Mucosa of gallbladder (tissue), 1 donor: ENCODE measurements at places on chromosomes 2 and 18. TPM values are rescaled to one million over a fixed set of nuclear protein-coding genes. Genes with fewer than 3 reads are reported as not detected.
A peak's percentile ranks its signal among the peaks of the same experiment; 100 is the strongest.

The ACTG2 gene
- 2,669 TPM for total RNA-seq

The LTBP1 gene
- total RNA-seq, result 205 TPM

The FSHR gene
- 0.20 TPM for total RNA-seq

The LYG1 gene
- total RNA-seq, result 1.6 TPM

The NPPC gene
- total RNA-seq, result not detected

The MLPH gene
- total RNA-seq, result 222 TPM

The TXNDC2 gene
- total RNA-seq, result not detected

GRCh38 chr18:77000527-77000926 is 132.1 kb downstream of the MBP start:
- DNase-seq, result peak; percentile 47

DNA sequence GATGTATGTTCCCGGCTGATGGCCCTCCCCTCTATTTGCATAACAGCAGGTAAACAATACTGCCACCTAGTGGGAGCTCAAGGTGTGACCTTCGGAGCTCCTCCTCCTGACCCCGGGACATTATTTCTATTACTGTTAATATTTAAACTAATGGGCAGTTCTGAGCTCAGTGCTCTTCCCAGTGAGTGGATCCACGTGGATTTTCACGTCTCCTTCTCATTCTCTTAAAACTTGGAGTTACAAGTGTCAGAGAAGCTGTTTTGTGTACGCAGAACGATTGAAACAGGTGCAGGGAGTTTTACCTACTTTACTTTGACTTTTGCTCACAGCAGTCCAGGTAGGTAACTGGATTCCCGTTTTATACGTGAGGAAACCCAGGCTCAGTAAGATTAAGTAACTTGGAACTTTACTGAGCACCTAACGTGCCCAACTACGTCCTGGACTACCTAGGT is 127.3 kb downstream of the PRKCE start:
- peak; percentile 51 for DNase-seq

GRCh38 chr2:10620481-10620880 is 69.3 kb downstream of the NOL10 start:
- DNase-seq, result no peak

GRCh38 chr2:26706616-26707473 is 14.3 kb downstream of the KCNK3 start:
- no peak for DNase-seq

- no peak for DNase-seq
These were observed 230.2 kb downstream of the KCNE4 start for GRCh38 chr2:223282221-223282620.

- no peak for DNase-seq
These were observed 678.9 kb downstream of the ARHGAP15 start for GRCh38 chr2:143808166-143808565.

GRCh38 chr18:61651880-61652268 is 240.9 kb downstream of the RNF152 start:
- DNase-seq, result no peak
